ENCODE measurements at places on chromosomes 7 and 10.

DNA sequence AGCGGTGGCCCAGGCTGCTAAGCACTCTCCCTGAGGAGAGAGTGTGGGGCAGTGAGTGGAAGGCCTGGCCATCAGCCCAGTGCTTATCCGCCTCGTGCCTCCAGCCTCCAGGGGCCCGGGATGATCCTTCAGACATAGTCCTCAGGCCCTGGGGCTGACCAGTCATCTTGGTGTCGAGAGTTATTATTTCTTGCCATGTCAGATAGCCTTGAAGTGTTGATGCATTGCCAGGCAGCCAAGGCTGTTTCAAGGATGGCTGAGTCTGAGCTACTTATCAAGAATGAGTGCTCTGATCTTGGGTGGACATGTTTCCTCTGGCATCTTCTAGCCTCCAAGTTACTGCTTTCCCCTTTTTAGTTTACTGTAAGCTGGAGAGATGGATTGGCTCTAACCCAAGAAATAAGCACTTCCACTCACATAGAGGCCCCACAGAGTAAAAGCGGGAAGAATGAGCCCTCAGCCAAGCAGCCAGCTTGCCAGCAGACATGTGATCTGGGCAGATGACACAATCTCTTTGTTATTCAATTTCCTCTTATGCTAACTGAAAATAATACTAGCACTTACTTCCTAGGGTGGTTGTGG is 136.5 kb upstream of the NAMPT start:
- DNase-seq, result peak; percentile 35

DNA sequence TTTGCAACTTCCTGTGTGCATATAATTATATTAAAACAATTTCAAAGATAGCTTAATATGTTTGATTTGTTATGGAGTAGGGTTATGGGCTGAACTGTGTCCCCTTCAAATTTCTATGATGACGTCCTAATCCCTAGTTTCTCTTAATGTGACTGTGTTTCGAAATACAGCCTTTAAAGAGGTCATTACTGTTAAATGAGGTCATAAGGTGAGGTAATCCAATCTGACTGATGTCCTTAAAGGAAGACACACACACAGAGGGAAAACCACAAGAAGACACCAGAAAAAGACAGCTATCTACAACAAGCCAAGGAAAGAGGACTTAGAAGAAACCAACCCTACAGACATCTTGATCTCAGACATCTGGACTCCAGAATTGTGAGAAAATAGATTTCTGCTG is 407.4 kb downstream of the MAGI2 start:
- DNase-seq, result no peak

DNA sequence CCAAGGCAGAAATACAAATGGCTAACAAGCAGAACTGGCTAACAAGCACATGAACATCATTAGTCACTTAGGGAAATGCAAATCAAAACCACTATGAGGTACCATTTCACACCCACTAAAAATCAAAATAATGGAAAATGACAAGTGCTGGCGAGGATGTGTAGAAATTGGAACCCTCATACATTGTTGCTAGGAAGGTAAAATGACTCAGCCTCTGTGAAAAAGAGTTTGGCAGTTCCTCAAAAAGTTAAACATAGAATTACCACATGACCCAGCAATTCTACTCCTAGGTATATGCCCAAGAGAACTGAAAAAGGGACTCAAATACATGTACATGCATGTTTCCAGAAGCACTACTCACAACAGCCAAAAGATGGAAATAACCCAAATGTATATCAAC is 52.8 kb upstream of the ANAPC16 start:
- DNase-seq, result no peak

- no peak for DNase-seq
Observed at GRCh38 chr10:116848032-116848943, 1.0 kb upstream of the ENO4 start.

- DNase-seq, result no peak
Observed at GRCh38 chr10:246431-246830, 111.2 kb downstream of the ZMYND11 start.
